ENCODE measurements at places on chromosomes 16 and 17.

GRCh38 chr16:27720731-27721530 lies 171.0 kb downstream of the KATNIP start:
- no peak for DNase-seq

DNA sequence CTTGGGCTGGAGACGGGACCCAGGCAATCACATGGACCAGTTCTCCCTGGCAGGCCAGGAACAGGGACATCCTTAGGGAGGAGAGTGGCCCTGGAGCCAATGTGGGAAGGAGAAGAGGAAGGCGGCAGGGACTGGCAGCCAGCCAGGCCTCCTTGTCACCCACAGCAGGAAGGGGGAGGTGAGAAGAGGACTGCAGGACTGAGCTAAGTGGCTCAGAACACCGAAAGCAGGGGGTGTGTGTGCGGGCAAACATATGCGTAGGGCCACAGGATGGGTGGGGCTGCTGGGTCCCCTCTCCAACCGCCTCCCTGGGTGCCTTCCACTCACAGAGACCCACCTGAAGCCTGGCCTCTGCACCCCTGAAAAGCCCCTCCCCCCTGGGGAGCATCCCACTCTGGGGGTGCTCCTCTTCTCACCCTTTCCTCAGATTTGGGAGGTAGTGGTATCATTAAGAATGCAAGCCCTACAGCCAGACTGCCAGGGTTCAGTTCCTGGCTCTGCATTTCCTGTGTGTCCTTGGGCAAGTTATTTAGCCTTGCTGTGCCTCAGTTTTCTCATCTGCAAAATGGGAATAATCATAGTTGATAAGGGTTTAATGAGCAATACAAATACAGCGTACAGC lies 8.1 kb downstream of the PNMT start:
- DNase-seq: peak; percentile 33

- DNase-seq: no peak
Measured at GRCh38 chr17:62751060-62751691, 56.9 kb downstream of the MARCHF10 start.

GRCh38 chr16:13289515-13289914 lies 388.1 kb downstream of the SHISA9 start:
- no peak for DNase-seq

GRCh38 chr17:40542558-40543411 lies 22.5 kb downstream of the CCR7 start:
- DNase-seq: no peak

DNA sequence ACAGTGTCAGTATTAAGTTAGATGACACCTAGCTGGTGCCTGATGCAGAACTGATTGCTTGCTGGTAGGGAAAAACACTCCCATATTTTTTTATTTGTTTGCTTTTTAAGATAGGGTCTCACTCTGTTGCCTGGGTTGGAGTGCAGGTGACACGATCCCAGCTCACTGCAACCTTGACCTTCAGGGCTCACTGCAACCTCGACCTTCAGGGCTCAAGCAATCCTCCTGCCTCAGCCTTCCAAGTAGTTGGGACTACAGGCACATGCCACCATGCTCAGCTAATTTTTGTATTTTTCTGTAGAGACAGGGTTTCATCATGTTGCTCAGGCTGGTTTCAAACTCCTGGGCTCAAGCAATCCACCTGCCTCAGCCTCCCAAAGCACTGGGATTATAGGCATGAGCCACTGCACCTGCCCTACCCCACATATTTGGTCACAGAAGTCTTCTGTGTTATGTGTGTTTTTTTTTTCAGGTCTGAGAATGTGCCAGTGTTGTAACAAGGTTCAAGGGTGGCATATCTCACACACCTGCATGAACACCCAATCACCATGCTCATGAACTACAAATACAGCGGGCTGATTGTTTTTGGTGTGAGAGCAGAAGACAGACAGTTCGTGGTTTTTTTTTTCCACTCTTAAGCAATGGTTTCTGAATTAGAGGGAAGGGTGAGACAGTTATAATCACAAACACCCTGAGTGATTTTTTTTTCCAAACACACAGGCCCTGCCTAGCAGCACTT lies 22.8 kb downstream of the SPAG9 start:
- DNase-seq: no peak

- no peak for DNase-seq
Measured at GRCh38 chr17:8283356-8283755, 5.1 kb upstream of the RANGRF start.

GRCh38 chr17:81471818-81472456 lies 40.7 kb downstream of the ACTG1 start:
- DNase-seq: no peak

GRCh38 chr17:38604479-38605403 lies 1.0 kb downstream of the SRCIN1 start:
- peak; percentile 9 for DNase-seq

- DNase-seq: no peak
Measured at GRCh38 chr16:80197741-80198201, 343.0 kb upstream of the DYNLRB2 start.

- peak; percentile 18 for DNase-seq
Measured at GRCh38 chr16:3637371-3637923, 17.0 kb upstream of the DNASE1 start.

DNA sequence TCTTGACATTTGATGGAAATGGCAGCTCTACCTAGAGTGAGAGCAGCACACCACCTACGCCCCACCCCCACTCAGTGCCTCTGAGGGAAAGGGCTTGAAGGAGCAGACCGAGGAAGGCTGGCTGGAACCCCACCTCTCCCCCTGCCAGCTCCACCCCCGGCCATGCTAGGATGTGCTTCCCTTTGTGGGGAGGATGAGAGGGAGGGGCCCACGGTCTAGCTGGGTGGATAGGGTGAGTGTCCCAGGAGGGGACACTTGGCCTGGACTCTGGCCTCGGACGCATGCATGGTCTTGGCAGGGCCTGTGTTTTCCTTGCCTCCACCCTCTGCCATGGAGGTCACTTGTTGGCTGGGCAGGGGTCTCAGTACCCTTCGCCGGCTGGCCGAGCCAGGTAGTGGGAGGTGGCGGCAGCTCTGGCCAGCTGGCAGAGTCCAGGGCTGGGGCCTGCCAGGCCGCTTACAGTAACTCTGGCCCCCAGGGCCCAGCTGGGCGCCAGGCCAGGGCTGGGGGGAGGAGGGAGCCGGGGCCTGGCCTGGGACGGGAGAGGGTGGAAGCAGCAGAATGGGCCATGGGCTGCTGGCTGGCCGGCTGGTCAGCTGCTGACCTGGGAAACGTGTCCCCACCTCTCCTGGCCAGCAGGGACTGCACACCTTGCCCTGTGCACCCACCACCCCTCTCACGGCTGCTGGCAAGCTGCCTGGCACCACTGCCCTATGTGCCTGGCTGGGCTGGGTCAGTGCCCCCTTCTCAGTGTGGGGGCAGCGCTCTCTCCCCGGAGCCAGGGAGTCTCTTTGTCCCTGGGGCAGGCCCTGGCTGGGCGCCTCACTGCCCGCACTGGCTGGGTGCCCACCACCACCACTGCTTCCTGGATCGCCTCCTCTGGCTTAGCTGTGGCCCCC lies 23.0 kb downstream of the RARA start:
- DNase-seq: no peak

GRCh38 chr17:70074236-70074830 lies 692 bp upstream of the KCNJ16 start:
- no peak for DNase-seq

All from activated T-helper 1 cell treated with anti-CD3 and anti-CD28 coated beads, Interleukin-12 subunit alpha, Interleukin-12 subunit beta, Interleukin-2, Interleukin-4 antibody, amounts not matched to agents 30 ng/mL and 10 ng/mL and 1 ng/mL, durations not matched to agents 14 hours and 24 hours and 36 hours (primary cell).